Stimulated activated CD8-positive, alpha-beta memory T cell treated with anti-CD3 and anti-CD28 coated beads, Interleukin-2, amount 100 ng/mL, for 1 hour (primary cell): ENCODE measurements at places on chromosomes 12 and 14.

- no peak for DNase-seq
These were observed 192.3 kb downstream of the BCAT1 start for GRCh38 chr12:24756479-24757024.

GRCh38 chr12:4145990-4146859 lies 127.3 kb upstream of the CCND2 start:
- DNase-seq, result no peak

DNA sequence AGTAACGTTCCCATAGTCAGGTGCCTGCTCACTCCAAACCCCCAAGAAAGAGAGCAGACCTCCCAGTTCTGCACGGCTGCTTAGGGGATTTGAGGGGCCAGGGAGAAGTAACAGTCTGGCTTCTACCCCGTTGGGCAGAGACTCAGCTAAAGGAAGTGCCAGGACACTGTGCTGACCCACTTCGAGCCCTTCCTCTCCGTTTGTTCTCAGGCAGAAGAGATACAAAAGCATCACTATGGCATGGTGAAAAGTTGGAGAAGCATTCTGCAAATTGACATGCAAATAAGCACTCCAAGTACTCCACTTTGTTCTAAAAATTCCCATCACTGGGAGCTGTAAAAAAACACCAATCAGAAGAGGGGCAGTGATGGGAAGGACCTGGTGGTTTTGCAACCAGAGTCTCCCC lies 239.1 kb downstream of the EGLN3 start:
- no peak for DNase-seq

DNA sequence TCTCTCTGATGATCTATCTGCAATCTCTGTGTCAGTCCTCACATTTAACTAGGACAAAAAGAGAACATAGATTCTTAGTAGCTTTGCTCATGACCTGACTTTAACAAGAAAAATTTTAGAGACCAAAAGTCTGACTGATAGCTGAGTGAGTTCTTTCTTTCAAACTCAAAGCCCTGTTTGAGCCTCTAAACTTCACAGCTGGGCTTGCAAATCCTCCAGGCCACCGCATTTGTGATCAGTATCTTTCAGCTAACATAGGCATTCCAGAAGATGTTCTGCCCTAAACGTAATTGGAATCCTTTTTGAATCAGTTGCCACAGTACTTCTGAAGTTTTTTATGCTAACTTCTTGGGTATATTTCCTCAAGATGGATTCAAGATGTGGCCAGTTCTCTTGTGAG lies 459.0 kb downstream of the DPF3 start:
- DNase-seq, result no peak

- no peak for DNase-seq
These were observed 2.7 kb upstream of the CLECL1 start for GRCh38 chr12:9735601-9736000.

GRCh38 chr14:100654025-100654813 lies 67.0 kb upstream of the BEGAIN start:
- DNase-seq, result no peak

DNA sequence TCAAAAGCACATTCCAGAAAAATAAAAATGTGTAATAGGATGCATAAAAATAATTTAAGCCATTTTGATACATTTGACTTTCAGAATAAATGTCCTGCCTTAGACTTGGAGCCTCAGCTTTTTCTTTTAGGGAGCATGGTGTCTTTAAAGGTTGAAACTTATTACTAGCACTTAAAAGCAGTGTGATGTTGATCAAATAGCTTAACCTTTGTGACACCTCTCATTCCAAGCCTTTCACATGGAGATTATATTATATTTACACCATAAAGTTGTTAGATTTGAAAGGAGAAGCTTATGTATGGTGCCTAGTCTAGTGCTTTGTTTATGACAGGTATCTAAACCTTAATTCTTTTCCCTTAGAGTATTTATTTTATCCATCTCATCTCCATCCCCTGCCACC lies 61.9 kb downstream of the KTN1 start:
- no peak for DNase-seq

GRCh38 chr12:43621262-43621661 lies 69.3 kb upstream of the ADAMTS20 start:
- no peak for DNase-seq

GRCh38 chr12:127024791-127025190 lies 1242.2 kb upstream of the TMEM132C start:
- DNase-seq, result no peak

DNA sequence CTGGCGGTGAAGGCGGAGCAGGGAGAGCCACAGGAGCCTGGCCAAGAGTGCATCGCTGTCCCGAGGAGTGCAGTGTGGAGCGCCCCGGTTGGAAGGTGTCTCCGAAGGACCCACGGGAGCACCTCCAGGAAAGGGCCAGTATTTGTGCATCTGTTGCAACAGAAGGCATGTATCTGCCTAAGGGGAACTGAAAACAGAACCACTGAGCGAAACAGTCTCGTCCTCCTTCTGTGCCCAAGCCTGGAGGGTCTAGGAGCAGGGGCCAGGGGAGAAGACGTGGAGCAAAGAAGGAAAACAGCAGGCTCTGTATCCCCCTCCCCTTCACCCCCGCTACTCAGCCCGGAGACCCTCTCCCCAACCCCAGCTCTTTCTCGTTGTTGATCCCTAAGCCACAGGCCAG lies 5.3 kb upstream of the LRRC10 start:
- DNase-seq, result no peak

DNA sequence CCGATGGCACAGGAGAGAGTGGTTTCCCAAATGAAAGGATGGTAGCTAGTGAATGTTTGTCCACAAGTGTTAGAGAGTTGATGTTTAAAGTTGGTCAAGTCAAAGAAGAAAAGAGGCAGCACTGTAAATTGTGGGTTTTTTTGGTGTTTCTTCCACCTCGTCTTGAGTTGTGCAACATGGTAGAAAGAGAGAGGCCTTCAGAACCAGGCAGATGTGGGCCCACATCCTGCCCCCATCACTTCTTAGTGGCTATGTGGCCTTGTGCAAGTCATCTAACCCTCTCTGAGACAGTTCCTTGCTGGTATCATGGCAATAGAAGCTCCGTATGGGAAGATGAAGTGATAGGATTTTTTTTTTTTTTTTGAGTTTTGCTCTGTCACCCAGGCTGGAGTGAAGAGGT lies 60.8 kb downstream of the NDUFA12 start:
- no peak for DNase-seq

- DNase-seq, result no peak
These were observed 218.5 kb downstream of the PHETA1 start for GRCh38 chr12:111150360-111150759.

GRCh38 chr12:118377021-118377883 lies 897 bp downstream of the SUDS3 start:
- DNase-seq, result no peak

DNA sequence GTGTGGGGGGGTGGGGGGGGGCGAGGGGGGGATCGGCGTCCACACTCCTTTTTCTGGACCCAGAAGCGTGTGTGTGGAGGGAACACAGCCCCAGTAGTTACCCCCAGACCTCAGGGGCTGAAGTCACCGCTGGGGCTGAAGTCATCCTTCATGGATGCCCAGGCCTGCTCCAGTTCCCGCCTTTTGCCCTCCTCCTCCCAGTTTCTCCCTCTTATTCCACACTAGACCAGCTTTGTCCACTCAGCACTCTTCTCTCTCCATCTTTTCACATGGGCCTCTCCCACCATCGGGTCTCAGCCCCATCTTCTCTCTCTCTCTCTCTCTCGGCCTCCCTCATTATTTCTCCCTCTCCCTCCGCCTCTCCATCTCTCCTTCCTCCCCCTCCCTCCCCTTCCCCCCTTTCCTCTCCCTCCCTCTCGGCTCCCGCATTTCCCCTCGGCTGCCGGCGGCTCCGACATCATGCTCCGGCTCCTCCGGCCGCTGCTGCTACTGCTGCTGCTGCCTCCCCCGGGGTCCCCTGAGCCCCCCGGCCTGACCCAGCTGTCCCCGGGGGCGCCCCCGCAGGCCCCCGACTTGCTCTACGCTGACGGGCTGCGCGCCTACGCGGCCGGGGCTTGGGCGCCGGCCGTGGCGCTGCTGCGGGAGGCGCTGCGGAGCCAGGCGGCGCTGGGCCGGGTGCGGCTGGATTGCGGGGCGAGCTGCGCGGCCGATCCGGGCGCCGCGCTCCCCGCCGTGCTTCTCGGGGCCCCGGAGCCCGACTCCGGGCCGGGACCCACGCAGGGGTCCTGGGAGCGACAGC lies at the start of gene P3H3:
Gene P3H3, plus strand, starts transcription at position 426 of the 799 bp plus-strand sequence. Its CDS starts 34 bp downstream, at position 460.
- no peak for DNase-seq

DNA sequence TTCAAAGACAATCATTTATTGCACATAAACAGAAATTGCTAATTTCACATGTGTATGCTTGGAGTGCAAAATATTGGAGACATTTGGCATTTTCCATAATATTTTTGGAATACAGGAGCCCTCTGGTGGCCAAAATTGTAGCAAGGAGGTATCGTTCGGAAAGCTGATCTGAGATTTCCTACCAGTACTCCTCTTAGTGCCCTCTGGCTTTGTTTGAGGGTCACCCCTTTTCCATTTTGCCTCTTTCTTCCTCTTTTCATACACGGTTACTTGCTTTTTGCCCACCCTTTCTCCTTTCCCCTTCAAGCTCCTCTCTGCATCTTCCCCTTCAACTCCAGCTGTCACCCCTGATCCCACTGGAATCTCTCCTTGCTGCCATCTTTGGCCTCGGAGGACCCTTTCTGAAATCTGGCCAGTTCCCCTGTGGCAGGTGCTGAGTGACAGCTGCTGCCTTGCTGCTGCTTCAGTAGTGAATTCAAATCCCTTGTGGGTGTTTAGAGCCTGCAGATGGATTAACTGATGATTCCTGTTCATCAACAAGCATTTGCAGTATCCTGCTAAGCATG lies 164.6 kb upstream of the PARP11 start:
- no peak for DNase-seq

- no peak for DNase-seq
These were observed 499.5 kb downstream of the AACS start for GRCh38 chr12:125564753-125565152.

DNA sequence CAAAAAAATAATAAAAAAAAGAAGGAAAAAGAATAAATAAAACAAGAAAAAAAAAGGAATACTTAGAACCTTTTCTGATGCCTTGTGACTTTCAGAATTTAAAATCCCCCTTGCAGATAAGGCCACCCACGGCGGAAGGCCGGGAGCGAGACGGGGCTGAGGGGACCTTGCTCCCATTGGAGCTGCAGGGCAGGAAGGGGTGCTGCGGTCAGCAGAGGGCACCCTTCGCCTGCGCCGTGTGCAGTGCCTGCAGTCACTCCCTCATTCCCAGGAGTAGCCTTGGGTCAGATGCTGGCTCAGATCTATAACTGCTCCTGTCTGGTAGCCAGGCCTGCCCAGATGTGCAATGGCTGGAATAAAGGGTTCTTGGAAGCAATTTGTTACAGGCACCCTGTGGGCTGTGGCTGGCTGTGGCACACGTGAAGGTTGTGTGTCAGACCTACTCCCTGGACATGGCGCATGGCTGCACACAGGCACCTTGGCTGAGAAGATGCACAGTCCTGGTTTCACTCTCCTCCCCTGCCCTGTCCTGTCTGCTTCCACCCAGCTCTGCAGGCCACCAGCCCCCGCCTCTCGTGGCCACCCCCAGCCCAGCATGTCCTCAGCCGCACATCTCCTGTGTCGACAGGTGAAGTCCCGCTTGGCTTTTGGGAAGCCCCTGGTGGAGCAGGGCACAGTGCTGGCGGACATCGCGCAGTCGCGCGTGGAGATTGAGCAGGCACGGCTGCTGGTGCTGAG lies 13.4 kb upstream of the ALDH2 start:
- DNase-seq, result no peak

DNA sequence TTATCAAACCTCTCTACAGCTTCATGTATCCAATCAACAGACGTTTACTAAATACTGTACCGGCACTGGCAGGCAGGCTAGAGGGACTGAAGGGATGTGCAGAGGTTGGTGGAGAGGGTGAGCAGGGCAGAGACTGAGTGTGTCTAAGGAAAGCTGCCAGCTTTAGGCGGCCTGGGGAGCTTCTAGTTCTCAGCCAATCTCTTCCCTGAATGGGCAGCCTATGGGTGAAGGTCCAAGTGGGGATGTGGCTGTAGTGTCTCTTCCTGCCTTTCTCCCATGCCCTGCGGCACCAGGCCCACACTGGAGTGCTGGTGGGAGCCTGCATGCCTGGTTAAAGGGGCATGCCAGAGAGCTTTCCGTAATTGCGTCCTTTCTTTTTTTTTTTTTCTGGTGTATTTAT lies 239.8 kb downstream of the CACNA1C start:
- DNase-seq, result no peak

DNA sequence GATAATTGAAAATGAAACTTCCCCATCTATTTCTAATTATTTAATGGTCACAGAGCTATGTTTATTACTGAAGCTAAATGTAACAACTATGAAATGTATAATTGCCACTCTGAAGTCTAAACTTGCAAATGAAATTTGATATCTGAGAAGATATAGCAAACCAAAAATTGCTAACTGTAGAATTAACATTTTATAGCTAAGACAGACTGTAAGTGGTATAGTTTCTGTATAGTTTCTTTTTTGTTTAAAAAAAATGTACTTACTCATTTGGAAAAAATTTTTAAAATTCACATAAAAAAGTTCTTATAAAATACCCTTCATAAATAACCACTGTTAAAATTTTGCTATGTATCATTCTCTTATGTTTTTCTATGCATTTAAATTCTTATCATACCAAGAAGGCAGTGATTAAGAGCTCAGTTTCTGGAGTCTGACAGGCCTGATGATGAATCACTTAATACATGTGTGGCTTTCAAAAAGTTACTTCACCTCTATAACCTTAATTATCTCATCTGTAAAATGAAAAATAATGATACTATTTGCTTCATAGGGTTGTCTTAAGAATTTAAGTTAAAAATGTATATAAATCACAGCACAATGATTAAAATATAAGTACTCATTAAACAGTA lies 214.7 kb upstream of the GARIN2 start:
- DNase-seq, result no peak

DNA sequence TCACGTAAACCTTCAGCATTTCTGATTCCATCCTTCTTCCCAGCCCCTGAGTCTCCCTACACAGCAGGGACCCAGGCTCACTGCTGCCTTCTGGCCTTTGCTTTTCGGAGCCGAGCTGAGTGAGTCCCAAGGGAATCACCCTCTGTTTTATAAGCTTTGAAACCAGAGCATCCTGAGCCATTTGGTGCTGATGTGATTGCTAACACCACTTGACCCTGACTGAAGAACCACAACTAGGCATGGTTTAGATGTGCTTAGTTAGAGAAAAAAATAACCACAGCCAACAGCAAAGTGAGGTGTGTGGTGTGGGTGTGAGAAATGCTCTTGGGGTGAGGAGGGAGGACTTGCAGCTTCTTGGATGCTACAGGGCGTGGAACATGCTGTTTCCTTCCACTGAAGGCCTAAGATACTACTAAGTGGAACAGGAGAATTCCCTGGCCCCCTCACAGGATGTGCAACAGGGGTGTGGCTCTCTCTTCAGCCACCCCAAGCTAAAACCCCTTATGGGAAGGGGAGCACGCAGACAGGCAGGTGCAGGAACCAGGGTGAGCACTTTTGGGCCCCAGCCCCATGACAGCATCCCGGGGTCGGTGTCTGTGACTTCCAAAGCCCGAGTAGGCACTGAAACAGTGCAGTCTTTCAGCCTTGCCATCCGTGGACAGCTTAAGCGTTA lies at the start of gene TC2N:
Gene TC2N, minus strand, starts transcription at position 221 of the 673 bp plus-strand sequence. CDS start 53,767 bp downstream, outside the sequence.
- no peak for DNase-seq

DNA sequence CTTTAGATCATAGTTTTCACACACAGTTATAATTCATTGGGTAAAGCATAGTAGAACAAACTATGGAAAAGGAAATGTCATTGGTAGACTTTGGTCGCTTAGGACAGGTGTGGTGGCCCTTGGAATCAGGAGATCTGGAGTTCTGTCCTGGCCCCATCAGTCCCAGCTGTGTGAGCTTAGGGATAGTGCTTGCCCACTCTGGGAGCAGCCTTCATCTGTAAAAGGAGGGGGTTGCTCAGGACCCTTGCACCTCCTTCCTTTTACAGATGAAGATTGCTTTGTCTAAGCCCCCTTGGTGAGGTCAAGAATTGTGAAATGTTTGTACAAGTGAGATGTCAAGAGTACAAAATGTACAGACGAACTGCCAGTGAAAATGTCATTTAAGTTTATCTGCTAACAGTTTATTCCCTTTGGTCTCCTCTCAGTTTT lies 93.2 kb downstream of the BORCS5 start:
- no peak for DNase-seq
